ENCODE measurements at places on chromosomes 4 and X. TPM values are rescaled to one million over a fixed set of nuclear protein-coding genes. Genes with fewer than 3 reads are reported as not detected.

Gene TMEM156
- total RNA-seq, result 0.17 TPM

Gene AMTN
- not detected for total RNA-seq

Gene TBX22
- not detected for total RNA-seq

Gene CCDC160
- total RNA-seq, result not detected

Gene PNMA3
- not detected for total RNA-seq

Gene SSX3
- not detected for total RNA-seq

Gene FAM47E
- total RNA-seq, result not detected

Gene DMRTC1B
- total RNA-seq, result not detected

Gene ANOS1
- total RNA-seq, result not detected

Gene NIPAL1
- 1.1 TPM for total RNA-seq

Gene MAGEA2B
- not detected for total RNA-seq

Gene ZFP42
- total RNA-seq, result not detected

Gene NEUROG2
- total RNA-seq, result not detected

Gene OPRPN
- total RNA-seq, result not detected

Gene DGKK
- total RNA-seq, result not detected

Gene STAP1
- total RNA-seq, result not detected

Gene EOLA2
- 30.1 TPM for total RNA-seq

Gene RTL3
- 0.46 TPM for total RNA-seq

Gene XAGE1B
- not detected for total RNA-seq

Gene PFKFB1
- not detected for total RNA-seq

Gene ZNF141
- total RNA-seq, result 0.37 TPM

Gene RRH
- total RNA-seq, result not detected

Gene FAM241A
- total RNA-seq, result 0.51 TPM

Gene ZNF157
- total RNA-seq, result not detected

Gene GLRB
- total RNA-seq, result 9.2 TPM
